ENCODE measurements at places on chromosomes 5 and 9.

- DNase-seq, result no peak
These were observed 140.0 kb upstream of the CDKN2B start for GRCh38 chr9:22148876-22149637.

GRCh38 chr9:14561929-14562405 lies 131.3 kb downstream of the ZDHHC21 start:
- DNase-seq, result no peak

DNA sequence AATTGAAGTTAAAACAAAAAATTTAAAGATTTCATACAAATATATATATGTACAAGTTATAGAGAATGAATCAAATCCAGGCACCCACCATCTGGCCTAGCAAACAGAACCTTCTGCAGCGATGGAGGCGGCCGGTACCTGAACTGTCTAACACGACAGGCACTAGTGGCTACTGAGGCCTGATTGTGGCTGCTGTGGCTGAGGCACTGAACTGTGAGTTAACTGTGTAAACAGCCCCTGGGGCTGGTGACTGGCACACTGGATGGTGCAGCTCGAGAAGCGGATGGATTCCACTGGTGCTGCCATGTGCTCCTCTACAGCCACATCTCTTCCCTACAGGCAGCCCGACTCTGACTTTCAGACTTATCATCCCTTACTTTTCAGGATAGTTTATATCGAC lies 82.4 kb downstream of the RAPGEF1 start:
- no peak for DNase-seq

GRCh38 chr5:89297066-89297465 lies 414.1 kb upstream of the MEF2C start:
- DNase-seq, result no peak

DNA sequence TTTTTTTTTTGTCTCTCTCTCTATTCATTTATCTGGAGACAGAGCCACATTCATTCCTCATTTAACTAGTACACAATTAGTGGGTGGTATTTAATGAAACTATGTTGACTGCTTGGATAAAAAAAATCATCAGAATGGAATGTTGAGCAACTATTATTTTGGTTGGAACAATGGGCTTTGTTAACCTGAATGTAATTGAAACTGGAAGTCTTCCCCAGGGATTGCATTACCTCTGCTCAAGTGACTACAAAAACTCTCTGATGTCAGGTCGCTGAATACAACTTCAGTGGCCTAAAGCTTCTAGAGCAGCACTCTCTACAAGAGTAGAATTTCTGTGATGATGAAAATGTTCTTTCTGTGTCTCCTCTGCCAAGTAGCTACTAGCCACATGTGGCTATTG lies 295.8 kb downstream of the DEPDC1B start:
- DNase-seq, result no peak

DNA sequence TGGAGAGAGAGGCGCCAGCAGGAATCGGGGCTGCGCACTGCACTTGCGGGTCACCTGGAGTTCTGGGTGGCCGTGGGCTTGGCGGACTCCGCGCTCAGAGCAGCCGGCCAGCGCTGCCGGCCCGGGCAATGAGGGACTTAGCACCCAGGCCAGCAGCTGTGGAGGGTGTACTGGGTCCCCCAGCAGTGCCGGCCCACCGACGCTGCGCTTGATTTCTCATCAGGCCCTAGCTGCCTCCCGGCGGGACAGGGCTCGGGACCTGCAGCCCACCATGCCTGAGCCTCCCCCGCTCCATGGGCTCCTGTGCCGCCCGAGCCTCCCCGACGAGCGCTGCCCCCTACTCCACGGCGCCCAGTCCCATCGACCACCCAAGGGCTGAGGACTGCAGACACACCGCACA lies 325.6 kb downstream of the ACTL7B start:
- DNase-seq, result no peak
